M059J (cell line): ENCODE measurements at places on chromosomes 16 and 17. TPM values are rescaled to one million over a fixed set of nuclear protein-coding genes. Genes with fewer than 3 reads are reported as not detected.

The GRB2 gene
- 77.5 and 109 TPM in 2 replicates for total RNA-seq

The ALOX15 gene
- not detected in 2 replicates for total RNA-seq

The SLC38A8 gene
- total RNA-seq: 0.42 TPM in 1 of 2 replicates, not detected in the other

The TAF1C gene
- total RNA-seq: 15.1 and 23.4 TPM in 2 replicates

The CDH8 gene
- 0.59 and 1.7 TPM in 2 replicates for total RNA-seq

The ATP1B2 gene
- 0.10 TPM in 1 of 2 replicates, not detected in the other for total RNA-seq

The NSF gene
- total RNA-seq: 57.4 and 76.7 TPM in 2 replicates

The UBALD2 gene
- 11.8 and 25.6 TPM in 2 replicates for total RNA-seq

The VTN gene
- not detected in 2 replicates for total RNA-seq

The SF3B3 gene
- 256 and 270 TPM in 2 replicates for total RNA-seq

The MYO1C gene
- total RNA-seq: 43.9 and 80.5 TPM in 2 replicates

The SLC13A2 gene
- total RNA-seq: not detected in 2 replicates

The DNAI2 gene
- total RNA-seq: not detected in 2 replicates

GRCh38 chr17:55612691-55613141, 101.5 kb upstream of the SMIM36 start:
- no peak for DNase-seq

DNA sequence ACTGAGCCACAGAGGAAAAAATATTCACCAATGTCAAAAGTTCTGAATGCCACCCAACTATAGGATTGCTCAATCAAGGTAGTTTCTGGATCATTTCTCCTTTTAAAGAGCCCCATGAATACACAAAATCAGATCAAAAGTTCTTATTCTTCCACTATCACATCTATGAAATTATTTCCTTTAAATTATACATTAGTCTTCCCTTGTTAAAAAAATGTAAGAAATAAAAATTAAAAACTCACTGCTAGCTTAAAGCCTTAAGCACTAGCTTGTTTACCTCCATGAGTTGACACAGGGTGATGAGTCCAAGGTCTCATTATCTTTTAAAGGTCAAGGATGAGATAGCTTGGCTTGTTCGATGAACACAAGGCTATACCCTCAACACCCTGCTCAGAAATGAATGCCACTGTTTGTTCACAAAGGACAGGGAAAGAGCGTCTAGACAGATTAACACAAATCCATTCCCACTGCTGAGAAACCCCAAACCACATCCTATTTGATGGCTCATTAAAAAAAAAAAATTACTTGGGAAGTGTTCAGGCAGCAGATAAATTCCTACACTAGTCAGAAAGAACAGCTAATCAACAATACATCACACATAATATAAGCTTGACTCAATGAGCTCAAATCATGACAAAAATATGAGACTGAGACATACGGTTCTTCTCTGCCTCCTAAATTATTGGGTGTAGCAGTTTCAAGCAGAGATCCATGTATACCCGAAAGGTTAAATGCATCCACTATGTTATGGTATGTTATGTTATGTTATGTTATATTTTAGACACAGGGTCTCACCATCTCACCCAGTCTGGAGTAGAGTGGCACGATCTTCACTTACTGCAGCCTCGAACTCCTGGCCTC, 118.9 kb downstream of the PARN start:
- peak; percentile 90 for DNase-seq

DNA sequence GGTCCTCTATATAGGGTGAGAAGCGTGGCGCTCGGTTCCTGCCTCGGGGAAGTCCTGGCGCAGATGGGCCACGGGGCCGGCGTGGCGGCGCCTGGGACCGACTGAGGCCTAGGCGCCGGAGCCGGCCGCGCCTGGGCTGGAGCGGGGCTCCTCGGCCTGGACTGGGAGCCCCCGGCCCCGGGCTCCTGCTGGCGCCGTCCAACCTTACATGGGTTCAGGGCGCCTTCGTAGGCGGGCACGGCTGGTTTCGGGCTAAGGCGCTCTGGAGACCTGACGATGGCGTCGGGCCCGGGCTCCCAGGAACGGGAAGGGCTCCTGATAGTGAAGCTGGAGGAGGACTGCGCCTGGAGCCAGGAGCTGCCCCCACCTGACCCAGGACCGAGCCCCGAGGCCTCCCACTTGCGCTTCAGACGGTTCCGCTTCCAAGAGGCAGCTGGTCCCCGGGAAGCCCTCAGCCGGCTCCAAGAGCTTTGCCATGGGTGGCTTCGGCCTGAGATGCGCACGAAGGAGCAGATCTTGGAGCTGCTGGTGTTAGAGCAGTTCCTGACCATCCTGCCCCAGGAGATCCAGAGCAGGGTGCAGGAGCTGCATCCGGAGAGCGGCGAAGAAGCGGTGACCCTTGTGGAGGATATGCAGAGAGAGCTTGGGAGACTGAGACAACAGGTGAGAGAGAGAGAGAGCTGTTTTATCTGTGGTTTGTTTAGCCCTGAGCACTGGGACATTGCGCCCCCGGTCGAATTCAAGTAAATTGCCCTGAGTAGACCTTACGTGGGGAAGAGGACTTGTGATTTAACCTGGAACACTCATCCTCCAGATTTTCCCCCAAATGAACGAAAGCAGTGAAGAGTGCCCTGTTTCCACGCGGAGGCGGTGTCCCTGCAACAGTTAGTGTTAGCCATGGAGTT, 504 bp downstream of the ZNF263 start:
- DNase-seq: no peak

- DNase-seq: no peak
These were observed 7.2 kb downstream of the CDH5 start for GRCh38 chr16:66373667-66374066.

DNA sequence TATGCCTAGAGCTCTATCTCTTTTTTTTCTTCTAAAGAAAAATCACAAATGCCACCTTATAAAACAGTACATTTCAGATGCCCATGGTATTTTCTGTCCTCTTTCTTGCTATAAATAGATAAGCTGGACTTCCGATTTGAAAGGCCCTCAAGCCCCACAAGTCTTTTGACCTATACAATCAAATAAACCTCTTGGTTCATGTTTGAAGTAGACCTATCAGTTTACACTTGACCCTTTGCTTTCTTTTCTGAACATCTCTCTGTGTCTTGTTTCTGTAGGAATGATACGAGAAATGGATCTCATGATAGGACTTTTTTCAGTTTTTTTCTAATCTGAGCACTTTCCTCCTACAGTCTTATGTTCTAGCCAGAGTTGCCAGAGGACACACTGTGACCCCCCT, 327.2 kb downstream of the SOX9 start:
- no peak for DNase-seq

DNA sequence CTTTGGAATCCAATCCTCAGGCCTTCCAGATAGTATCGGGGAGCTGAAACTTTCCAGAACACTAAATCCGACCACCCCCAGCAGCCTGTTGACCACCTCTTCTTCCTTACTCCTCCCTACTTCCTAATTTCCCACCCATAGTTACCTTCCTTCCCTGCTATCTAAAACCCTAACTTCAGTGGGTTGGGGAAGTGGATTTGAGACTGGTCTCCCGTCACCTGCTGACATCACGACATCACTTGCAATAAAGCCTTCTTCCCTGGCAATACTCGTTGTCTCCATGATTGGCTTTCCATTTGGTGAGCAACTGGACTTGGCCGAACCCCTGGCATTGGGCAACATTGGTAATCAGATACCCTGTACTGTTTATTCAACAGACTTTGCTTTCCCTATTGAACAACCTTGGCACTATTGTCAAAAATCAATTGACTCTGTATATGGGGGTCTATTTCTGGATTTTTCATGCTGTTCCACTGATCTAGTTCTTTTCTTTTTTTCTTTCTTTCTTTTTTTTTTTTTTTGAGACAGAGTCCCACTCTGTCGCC, 11.8 kb upstream of the FOXK2 start:
- no peak for DNase-seq

DNA sequence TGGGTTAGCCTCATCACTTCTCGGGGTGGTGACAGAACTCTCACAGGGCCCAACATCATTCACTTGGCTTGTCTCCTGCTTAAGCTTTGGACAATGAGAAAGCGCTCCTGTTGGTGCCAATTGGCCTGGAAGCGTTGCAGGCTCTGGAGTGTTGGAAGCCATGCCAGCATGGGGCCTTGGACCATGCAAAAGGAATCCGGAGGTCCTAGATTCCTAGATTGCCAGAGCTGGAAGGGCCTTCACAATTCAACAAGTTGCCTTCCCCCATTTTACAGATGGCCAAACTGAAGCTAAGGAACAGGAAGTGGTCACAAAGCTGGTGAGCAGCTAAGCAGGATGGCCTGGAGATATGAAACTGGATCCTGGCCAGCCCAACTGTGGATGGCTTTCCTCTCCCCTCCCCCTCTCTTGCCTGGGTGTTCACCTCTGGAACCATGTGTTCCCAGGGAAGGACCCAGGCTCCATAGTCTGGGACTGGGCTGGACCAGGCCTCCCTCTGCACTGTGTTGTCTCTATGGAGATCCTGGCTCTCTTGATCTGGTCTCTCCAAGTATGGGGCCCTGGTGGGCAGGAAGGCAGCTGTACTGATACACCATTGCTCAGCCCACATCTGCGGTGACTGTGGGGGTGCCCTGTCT, 6.0 kb upstream of the IGFBP4 start:
- DNase-seq: peak; percentile 38

DNA sequence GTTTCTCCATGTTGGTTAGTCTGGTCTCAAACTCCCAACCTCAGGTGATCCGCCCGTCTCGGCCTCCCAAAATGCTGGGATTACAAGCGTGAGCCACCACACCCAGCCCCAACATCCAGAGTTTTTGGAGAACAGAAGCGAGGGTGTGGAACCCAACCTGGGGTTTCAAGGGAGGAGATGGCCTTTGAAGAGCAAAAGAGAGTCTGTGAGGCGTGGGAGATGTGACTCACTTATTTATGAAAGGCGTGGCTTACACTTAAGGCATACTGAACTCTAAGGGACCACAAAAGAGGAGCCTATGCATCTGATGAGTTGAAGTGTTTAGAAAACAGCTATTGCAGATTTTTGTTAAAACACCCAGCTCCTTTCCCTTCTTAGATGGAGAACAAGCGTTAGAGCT, 18.9 kb downstream of the ARSG start:
- DNase-seq: peak; percentile 33

- DNase-seq: peak; percentile 88
These were observed 669 bp downstream of the RNF167 start for GRCh38 chr17:4940555-4941318.

DNA sequence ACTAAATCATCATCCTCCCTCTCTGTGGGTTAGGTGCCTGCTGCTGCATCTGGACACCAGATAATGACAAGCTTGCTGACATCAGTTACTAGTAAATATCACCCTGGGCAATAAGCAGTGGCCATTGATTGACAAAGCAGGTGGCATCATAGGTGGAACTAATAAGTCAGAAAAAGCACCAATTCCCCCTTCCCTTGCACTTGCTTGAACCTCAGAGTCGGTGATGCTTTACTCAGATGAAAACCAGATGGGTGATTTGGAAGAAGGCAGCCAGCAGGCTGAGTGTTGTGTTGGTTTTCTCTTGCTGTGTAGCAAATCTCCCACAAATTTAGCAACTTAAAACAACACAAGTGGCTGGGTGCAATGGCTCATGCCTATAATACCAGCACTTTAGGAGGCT, 146.9 kb upstream of the NOL11 start:
- DNase-seq: no peak

DNA sequence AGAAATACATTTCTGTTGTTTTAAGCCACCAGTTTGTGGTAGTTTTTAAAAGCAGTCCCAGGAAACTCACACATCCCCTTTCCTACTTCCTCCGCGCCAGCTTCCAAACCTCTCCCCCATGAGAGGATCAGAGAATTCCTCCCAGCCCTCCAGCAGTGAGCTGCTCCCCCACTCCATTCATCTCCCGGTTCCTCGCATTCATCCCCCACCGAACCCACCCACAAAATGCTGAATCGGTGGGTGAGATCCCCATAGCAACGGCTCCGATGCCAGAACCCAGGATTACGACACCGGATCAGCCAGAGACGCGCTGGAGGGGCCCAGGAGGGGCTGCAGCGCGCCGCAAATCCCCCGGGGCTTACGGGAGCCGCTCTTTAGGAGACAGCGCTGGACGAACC, 251.4 kb upstream of the RPL38 start:
- no peak for DNase-seq

GRCh38 chr16:78796221-78796866, 696.9 kb downstream of the WWOX start:
- no peak for DNase-seq

GRCh38 chr17:76738468-76738850, 540 bp downstream of the MFSD11 start:
- DNase-seq: no peak

- peak; percentile 24 for DNase-seq
These were observed 512 bp upstream of the ENDOV start for GRCh38 chr17:80414508-80414802.

DNA sequence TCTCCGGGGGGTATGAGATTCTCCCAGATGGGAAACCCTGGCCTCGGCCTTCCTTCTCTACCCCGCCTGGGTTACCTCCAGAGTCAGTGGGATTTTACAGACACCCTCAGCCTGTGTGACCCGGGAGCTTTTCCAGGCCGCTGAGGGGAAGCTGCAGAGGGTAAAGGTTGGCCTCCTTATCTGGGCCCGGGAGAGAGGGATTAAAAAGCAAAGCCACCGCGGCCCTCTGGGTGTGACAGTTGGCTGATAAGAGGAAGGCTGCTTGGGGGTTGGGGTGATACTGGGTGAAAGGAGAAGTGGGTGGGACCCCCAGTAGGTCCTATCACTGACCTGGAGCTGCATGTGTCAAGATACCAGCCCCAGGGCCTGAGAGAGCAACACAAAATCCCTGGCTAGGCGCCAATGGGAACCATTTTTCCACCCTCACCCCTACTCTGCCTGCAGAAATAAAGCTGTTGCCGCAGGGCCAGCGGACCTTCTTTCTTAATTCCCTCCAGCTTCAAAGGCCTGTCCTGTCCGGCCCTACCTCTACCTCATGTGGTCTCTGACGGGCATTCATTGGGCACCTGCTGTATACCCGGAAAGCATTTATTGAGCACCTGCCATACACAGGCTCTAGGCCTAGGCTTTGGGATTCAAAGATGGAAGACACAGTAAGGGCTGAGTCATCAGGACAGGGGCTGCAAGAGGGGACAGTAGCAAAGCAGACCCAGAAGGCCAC, 77.6 kb upstream of the GSE1 start:
- no peak for DNase-seq

GRCh38 chr17:29577385-29578211, 9.1 kb downstream of the TP53I13 start:
- DNase-seq: no peak

DNA sequence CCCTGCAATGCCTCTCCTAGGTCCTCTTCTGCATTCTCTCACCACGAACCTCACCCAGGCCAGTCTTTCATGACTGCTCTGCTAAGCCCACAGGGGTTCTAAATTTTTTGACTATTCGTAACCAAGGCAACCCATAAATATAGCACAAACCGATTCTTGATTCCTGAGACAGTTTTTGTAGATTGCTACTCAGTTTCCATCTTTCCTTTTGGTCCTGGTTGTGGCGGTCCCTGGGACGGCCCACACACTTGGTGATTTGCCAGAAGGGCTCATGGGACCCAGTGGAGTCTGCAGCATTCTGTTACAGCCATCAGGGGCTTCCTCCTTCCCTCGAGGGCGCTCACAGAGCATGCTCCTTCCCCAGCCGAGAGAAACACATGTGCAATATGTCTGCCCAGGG, 23.4 kb upstream of the MGAT5B start:
- peak; percentile 35 for DNase-seq
